ENCODE measurements at places on chromosomes 11 and 22.

GRCh38 chr11:11965656-11966353, 42.6 kb downstream of the DKK3 start:
- DNase-seq, result no peak

- no peak for DNase-seq
These were observed 178.5 kb upstream of the SNX19 start for GRCh38 chr11:131094827-131095226.

- DNase-seq, result no peak
These were observed 23.2 kb upstream of the ST3GAL4 start for GRCh38 chr11:126332221-126332711.

DNA sequence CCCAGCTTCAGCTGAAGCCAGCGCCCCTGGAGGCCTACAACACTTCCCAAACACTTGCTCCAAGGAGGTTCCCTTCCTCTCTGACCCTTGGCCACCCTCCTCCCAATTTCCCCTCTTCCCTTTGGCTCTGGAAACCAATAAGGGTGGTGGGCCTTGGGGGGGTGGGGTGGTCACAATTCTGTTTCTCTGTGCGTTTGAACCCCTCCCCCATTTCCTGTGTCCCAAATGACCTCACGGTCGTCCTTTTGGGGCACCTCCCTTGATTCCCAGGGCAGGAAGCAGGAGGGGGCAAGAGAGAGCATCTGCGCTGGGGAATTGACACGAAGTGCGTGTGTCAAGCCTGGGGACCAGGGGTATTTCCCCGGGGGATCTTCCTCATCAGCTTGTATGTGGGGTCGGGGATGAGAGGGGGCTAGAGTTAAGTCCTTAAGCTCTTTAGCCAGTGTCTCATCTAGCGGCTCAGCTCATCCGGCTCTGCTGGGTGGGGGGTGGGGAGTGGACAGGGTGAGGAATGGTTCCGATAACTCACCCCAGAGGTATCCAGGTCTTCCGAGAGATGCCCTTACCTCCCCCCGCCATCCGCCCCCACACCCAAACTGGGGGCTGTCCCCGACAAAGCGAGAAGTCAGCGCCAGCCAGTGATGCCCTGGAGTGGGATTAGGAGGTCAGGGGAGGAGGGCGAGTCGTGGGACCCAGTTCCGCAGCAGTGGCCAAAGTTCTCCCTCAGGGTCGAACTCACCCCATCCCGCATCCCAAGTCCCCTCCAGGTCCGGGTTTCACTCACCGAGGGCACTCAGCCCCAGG, 587 bp downstream of the ESAM start:
- DNase-seq, result no peak

GRCh38 chr11:19714022-19714386, 1.4 kb downstream of the NAV2 start:
- no peak for DNase-seq

- no peak for DNase-seq
These were observed 7.8 kb upstream of the GRAMD4 start for GRCh38 chr22:46612341-46612903.

DNA sequence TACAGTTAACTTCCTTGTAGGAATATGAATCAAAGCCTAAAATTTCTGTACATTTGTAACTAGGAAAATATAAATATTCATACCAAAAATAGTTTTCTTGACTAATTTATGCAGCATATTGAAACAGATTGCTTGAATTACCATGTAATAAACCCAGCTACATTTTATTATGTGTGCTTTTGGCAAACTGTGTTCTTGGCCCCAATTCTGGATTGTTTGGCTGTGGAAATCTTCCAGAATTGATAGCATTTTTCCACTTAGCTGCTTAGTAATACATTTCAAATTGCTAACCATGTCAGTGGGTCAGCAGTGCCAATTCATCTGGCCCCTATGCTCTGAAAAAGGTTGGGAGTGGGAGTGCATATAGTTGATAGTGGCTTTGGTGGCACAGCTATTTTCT, 32.3 kb downstream of the PDHX start:
- DNase-seq, result no peak

DNA sequence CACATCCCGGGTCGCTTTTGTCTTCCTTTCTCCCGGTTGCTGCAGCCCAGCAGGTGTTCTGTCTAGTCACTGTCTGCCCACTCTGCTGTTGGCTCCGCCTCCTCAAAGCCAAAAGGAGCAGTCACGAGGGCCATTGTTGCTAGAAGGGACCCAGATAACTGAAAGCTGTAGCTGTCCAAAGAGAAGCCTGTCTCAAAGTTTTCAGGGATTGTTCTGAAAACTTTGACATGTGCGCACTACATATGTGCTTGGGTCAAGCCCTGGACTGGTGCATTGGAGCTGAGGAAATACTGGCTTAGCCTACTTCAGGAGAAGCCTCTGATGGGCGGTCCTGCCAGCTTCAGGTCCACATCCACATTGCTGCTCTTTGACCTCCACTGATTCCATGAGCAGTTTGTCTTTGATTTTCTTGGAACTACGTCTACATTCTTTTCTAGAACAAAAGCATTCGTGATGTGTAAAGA, 8.8 kb upstream of the OR2AT4 start:
- no peak for DNase-seq

DNA sequence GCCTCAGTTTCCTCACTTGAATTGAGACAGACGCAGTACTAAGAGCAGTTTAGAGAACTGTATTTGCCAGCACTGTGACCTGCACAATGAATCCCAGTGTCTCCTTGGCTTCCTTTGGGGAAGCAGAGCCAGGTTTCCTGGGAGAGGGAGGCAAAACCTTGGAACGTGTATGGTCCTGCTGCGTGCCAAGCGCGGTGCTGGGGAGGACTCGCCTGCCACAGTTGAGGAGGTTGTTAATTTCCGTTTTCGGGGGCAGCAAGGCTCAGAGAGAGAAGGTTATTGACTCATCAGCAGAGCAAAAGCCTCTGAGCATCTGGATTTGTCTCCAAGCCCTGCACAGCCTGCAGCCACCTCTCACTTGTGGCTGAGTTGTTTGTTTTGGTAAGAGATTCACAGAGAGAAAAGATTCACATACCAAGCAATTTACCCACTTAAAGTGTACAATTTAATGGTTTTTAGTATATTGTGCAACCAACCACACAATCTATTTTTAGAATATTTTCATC, 10.8 kb downstream of the SYT12 start:
- DNase-seq, result no peak

DNA sequence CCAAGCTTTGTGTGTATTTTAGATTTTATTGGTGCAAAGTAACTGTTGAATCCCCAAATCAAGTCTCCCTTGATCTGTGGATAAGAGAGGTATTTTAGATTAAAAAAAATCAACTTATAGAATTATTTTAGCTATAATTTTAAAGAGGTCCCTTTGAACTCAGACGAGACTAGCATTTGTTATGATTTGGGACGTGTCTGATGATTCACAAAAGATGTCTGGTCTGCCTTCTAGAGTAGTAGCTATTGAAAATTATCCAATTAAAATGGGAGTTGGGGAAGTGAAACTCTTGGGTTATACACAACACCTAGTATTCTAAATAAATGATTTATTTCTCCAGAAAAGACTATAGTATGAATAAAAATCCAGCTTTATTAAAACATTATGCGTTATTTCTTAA, 227.9 kb upstream of the GRIA4 start:
- DNase-seq, result no peak

- no peak for DNase-seq
These were observed 20.0 kb upstream of the SMIM38 start for GRCh38 chr11:69135420-69136363.
